ENCODE measurements at places on chromosomes 11 and 22.

DNA sequence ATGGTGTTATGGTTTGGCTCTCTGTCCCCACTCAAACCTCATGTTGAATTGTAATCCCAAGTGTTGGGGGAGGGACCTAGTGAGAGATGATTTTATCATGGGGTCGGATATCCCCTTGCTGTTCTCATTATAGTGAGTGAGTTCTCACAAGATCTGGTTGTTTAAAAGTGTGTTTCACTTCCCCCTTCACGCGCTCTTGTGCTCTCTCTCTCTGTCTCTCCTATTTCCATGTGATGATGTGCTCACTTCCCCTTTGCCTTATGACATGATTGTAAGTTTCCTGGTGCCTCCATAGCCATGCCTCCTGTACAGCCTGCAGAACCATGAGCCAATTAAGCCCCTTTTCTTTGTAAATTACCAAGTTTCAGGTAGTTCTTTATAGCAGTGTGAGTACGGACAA lies 765.1 kb downstream of the KCNA4 start:
- DNase-seq = no peak

GRCh38 chr22:34800260-34800980 lies 265.5 kb upstream of the ISX start:
- peak; percentile 61 for DNase-seq

DNA sequence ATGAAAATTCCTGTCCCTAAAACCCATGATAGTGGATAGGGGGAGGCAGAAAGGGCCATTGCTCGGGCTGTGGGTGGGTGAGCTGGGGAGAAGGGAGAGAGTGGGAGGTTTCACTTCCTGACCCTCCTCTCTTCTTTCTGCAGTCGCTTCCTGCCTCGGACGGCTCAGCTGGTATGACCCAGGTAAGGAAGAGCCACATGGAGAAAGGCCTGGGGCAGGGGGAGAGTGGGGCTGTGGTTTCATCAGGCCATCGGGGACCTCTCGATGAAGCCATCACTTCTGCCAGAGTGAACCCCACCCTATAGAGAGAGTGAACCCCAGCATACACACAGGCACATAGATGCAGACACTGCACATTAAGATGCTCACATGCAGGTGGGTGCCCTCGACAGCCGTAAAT lies 12.6 kb downstream of the CD5 start:
- DNase-seq = no peak

DNA sequence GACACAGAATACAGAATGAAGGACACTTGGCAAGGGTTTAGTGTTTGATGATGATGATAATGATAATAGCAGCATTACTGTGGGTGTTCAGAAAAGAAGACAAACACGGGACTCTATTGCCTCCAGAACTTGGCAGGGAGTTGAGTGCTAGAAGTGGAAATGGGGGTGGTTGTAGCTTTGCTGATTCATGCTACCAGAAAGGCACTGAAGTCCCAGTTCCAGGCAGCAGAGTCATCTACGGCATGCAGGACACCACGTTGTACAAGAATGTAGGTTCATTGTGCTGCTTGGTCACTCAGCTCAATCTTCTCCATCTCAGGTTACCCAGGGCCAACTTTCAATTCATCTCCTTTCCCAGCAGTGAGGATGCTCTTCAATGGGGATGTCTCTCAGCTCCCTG lies 115.7 kb downstream of the NTM start:
- no peak for DNase-seq

- no peak for DNase-seq
Observed at GRCh38 chr11:110075105-110075846, 17.9 kb upstream of the ZC3H12C start.

- DNase-seq = no peak
Observed at GRCh38 chr22:38088629-38089473, 4.9 kb upstream of the SLC16A8 start.

DNA sequence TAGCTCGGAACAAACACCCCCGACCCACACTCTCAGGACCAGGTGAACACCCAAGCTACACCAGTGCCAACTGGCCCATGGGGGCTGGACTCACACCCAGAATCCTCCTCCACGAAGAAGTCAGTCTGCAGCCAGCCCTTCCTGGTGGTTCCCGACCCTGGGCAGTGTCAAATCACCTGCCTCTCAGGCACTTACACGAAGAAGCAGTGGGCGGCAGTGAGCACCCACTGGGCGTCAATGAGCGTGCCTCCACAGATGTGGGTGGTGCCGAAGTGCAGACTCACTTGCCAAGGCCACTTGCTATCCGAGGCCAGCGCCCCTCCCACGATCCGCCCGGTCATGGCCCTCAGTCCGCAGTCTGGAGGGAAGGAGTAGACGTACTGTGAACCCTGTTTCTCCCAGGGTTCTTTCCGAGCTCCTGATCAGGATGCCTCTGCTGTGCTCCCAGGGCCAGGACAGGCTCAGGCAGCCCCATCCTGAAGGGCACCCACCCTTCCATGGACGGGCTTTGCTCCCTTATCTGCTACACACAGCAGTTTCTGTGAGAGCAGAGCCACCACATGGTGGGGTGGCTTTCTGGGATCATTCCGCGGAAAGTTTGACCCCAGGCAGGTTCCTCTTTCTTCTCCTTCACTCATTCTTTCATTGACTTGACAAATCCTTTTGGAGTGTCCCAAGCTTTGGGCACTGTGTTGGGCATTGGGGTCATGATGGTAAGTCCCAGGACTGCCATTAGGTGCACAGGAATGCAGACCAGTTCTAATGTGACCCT lies 19.4 kb downstream of the TMPRSS13 start:
- DNase-seq = no peak

DNA sequence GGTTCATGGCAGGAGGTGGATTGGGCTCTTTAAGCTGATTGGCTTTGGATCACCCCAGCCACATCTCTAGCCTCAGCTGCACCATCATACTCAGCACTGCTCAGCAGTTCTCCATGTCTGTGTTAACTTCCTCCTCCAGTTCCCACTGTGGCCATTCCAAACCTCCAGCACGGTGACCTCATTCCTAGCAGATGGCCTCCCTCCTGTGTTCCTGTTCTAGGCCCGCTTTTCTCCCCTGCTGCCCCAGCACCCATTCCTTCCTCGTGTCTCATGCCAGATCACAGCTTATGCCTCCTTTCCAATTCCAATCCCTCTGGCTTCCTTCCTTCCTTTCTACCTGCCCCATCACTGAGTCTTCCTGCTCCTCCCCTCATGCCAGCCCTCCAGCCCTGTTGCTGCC lies 96.1 kb downstream of the MICAL2 start:
- no peak for DNase-seq

DNA sequence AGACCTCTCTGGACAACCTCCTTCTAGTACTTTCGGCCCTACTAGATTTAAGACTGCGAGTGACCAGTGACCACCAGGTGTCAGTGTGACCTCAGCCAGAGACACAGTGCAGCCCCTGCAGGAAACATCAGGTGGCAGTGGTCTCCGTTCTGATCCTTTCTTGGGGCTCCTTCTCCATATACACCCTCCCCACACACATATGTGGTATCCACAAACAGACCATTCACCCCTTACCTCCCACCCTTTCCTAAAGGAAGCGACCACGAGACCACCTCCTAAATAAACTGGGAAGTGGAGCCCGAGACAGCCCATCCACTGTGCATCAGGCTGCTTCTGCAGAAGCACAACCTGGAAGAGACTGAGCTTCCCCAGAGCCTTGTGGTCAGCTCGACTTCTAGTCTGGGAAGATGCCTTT lies 38.5 kb upstream of the CYP2D6 start:
- DNase-seq = peak; percentile 57

DNA sequence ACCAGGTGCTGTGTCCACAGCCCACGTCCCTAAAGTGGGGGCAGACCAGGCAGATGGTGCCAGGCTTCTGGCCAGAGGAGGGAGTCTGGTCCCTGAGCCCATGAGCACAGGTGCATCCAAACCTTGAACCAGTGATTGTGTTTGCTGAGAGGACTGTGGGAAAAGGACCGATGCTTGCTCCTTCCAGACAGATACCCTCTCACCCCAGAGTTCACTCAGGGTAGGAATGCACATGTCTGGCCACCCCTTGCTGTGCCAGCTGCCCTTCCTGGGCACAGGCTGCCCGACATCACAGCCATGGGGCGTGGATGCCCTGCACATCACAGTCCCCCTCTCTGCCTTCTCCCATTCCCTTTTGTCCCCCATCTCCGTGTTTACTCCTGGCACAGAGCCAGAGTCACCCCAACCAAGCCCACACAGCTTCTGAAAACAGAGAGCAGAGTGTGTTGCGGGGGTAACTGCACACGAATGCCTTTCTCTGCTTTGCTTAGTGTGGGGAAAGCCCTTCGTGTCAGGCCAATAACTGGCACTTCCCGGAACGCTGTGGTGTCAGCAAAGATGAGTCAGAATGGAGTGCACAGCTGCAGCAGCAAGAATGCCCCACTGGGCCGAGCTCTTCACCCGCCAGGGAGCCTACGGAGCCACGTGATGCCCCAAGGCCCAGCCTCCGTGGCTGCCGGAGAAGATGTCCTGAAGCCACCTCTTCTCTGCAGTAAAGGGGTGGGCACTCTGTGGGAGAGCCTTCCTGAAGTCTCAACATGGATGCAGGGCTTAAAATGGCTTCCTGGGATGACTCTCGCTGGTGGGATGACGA lies 7.6 kb downstream of the CARS1 start:
- DNase-seq = no peak

DNA sequence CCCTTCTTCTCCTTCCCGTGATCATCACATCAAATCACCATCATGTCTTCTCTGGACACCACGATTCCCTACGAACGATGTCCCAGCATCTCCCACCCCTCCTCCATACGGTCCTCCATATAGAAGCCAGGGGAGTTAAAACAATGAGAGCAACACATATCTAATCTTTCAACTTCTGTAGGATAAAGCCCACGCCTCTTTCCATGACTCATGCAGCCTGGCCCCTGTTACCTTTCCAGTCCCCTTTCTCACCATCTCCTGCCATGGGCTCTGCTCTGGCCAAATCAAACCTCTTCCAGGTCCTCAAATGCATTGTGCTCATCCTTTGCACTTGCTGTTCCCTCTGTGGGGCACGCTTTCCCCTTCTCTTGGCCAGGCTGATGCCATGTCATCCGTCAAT lies 23.6 kb downstream of the RPS6KA4 start:
- no peak for DNase-seq

- DNase-seq = no peak
Observed at GRCh38 chr22:36303874-36304273, 50.9 kb downstream of the APOL1 start.

- no peak for DNase-seq
Observed at GRCh38 chr22:26552466-26552865, 37.5 kb downstream of the TPST2 start.

DNA sequence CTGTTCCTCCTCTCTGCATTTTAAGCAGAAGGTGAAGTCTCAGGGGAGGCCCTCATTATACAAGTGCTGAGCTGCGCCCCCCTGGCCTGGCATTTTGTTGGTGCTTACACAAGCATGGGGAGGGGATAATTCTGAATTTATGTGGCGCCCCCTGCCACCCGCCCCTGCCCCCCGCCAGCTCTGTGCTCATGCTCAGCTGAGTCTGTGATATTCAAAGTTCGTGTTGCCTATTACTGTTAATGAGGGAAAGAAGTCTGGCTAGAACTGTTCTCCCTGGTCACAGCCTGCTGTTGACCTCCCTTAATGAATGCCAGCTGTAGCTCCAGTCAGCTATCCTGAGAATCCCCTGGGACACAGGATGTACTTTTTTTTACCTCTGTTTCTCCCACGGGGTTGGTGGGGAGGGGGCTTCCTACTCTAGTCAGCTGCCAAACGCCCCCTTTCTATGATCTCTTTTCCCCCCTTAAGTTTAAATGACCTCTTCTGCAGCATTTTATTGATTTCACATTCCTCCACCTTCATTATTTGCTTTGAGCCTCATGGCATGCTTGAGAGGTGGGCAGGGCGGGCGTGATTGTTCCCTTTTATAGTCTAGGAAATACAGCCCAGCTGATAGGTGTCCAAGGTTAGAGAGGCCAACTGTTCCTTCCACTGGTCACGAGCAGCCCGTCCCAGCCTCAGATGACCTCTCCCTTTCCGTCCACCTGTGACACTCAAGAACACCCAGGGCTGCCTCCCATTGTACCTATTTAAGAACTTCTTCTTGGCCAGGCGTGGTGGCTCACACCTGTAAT lies 12.2 kb downstream of the USP2 start:
- peak; percentile 42 for DNase-seq

DNA sequence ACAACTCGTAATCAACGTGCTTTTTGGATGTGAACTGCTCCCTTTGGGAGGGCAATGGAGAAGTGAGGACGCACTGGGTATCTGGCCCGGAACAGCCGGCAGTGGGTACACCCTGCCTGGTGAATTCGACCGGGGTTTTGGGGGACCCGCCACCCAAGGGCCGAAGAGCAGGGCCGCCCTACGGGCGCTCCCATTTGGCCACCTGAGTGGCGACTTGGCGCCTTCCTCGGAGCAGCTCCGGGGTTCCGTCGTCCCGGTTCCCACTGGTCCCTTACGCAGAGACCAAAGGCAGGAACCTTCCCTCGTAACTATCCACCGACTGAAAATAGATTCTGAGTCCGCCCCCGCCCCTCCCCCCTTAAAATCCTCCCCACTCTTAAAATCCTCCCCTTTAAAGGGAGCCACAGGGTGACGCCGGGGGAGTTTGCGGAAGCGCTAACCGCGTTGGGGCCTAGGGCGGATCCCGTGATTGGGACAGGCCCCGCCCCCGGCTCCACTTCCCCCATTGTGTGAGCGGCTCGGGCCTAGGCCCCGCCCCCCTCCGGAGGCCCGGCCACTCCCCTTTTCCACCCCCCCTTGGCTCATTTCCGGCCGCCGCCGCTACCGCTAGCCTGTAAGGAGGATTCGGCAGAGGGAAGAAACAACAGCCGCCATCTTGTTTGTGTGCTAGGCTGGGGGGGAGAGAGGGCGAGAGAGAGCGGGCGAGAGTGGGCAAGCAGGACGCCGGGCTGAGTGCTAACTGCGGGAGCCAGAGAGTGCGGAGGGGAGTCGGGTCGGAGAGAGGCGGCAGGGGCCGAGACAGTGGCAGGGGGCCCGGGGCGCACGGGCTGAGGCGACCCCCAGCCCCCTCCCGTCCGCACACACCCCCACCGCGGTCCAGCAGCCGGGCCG lies 1.0 kb upstream of the EP300 start:
- peak; percentile 95 for DNase-seq

DNA sequence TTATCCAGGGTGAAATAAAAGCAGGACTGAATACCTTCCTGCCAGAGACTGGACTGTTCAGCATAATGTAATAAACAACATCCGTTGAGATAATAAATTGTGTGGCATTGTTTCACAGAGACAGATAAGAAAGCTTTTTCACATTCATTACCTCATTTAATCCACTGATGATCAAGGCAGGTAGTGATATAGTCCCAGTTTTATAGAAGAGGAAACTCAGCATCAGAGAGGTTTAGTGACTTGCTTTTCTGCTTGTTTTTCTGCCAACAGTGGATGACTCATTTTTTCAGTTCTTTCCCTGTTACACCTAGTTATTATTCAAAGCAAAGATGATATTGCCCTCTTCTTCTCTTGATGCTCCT lies 4.0 kb downstream of the MYO18B start:
- no peak for DNase-seq
